Stimulated activated CD4-positive, alpha-beta T cell treated with anti-CD3 and anti-CD28 coated beads, Interleukin-15, amount 100 ng/mL, for 1 hour (primary cell): ENCODE measurements at places on chromosomes 13 and 19.
A peak's percentile ranks its signal among the peaks of the same experiment; 100 is the strongest.

DNA sequence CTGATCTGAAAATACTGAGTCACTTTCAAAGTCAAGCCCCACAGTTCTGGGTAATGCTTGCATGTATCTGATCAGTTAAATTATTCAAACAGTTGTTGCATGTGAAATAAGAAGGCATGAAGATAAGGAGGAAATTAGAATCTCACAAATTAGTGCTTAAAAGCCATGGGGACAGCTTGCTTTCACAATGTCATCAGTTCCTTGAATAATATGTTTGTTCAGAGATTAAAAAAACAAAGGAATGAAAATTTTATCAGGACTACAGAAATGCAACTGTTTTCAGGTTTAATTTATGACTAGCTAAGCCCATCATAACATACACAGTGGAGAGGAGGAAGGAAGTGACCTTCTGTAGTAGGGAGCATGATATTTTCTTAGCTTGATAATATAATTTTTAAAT is 150.1 kb downstream of the OXGR1 start:
- no peak for DNase-seq

DNA sequence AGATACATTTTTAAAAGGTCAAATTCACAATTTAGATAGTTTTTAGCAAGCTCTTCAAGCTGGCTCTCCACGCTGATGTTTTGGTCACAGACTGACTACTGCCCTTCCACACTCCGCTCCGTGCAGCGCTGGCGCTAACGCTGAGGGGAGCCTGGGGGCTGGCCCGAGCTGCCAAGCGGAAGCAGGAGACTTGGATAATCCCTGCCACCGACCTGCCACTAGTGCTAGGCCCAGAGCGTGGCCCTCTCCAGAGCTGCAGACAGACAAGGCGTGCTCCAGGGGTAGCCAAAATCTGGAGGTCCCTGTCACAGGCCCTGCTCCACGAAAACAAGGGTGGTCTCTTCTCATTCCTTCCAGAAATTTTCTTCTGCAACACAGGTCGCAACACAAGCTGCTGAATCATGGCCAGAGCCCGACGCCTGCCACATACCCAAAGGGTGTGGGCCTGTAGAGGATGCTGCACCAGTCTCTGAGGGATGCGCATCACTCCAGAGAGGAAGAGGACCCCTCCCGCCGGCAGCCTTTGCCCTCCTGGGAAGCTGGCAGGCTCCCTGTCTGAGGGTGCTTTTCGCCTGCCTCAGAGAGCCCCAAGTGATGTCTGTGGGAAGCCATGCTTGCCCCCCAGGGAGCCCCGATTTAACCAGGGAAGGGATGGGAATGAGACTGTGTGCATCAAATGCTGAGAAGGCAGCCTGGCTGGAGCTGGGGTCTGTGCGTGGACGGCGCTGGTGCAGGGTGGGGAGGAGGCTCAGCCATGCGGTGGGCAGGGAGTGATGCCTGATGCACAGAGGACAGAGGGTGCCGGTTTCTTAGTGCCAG is 21.6 kb downstream of the CAPS start:
- no peak for DNase-seq

DNA sequence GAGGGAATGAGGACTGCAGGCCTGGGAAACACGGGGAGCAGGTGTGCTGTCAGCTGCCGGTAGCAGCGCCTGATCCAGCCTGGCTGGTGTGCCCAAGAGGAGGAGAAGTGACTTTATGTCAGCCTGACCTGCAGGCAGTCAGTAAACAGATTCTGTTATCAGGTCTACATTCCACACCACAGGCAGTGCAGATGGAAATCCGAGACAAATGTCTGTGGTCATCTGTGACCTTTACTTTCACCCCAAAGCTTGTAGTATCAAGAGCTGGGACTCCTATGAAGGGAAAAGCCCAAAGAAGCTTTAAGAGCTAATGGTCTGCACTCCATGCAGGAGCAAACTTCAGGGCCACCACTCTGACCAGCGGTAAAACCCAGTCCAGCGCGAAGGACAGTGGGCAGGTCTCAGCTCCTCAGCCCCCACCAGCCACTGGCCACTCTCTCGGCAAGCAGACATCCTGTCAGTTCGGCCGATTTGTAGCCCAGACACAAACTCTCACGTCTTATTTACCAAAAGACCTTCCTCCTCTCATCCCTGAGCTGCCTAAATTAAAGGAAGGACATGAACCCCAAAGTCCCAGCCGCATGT is 7.7 kb downstream of the EPS15L1 start:
- DNase-seq = no peak

DNA sequence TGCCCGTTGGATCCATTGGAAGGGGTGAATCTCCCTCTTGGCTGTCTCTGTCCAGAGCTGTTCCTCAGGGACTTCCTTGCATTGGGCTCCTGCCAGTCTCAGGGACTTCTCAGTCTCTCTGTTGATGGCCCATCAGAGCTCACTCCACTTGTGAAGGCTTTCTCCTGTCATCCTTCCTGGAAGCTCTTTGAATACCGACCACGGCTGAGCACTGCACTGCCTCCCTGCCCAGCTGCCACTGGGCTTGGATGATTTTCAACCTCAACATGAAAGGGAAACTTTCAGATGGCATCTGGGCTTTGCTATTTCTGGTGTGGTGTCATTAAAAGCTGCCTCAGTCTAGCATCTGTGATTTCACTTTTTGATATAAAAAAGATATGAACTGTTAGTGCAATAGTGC is 66.1 kb upstream of the ANKRD10 start:
- no peak for DNase-seq

DNA sequence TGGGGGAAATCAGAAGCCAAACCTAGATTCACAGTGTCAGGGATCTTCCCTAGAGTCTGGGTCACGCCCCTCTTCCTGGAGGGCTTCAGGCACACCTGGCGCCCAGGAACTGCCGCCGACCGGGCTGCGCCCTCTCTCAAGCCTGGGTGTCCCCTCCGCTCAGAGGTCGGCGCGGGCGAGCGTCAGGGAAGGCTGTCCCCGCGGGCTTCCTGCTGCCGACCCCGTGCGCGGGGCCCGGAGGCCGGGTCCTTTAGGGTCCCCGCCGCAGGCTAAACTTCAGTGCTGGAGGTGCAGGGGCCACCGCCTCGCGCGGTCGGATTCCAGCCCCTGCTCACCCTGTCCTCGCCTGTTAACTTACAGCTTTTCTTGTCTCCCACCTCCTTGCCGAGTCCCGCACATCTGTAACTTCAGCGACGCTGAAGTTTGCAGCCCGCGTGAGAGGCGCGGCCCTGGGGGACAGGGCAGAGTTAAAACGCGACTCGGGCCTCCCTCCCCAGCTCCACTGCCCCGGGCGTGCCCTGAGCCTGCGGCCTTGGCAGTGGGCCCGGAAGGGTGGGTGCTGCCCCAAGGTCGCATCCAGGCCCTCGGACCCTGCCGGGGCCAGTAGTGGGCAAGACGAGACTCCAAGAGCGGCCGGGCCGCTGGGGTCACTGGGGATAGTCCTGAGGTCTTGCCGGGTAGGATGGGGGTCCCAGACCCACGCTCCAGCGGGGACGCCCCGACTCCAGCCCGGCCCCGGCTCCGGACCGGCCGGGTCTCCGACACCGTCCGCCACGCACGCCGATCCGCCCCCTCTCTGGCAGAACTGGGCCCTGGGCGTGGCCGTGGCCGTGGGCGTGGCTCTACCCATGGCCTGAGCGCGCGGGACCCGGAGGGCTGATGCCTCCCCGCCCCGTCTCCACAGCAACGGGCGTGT is 95.6 kb upstream of the ZNF98 start:
- DNase-seq = no peak

GRCh38 chr13:27425918-27426630 is 1.7 kb downstream of the GTF3A start:
- peak; percentile 35 for DNase-seq

GRCh38 chr19:19230999-19231398 is 19.2 kb downstream of the NCAN start:
- no peak for DNase-seq

- DNase-seq = no peak
Measured at GRCh38 chr13:75458696-75459422, 23.1 kb downstream of the TBC1D4 start.

DNA sequence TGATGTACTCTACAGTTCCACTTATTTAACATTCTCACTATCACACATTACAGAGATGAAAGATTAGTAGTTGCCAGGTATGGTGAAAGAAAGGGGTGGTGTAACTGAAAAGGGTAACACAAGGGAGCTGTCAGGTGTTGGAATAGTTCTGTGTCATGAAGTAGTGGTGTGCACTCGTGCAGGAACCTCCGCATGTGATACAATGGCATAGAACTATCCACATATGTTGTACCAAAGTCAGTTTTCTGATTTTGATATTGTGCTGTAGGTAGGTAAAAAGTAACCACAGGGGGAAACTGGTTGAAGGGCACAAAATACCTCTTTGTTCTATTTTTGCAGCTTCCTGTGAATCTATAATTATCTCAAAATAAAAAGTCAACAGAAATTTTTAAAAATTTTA is 24.4 kb upstream of the RPL21 start:
- DNase-seq = no peak

GRCh38 chr13:35720690-35721554 is 244.4 kb upstream of the MAB21L1 start:
- DNase-seq = no peak

GRCh38 chr13:109881961-109882558 is 95.7 kb upstream of the IRS2 start:
- DNase-seq = no peak

GRCh38 chr19:6092329-6093286 is 17.7 kb downstream of the RFX2 start:
- DNase-seq = no peak

- DNase-seq = no peak
Measured at GRCh38 chr19:15837221-15837731, 21.8 kb upstream of the OR10H1 start.

DNA sequence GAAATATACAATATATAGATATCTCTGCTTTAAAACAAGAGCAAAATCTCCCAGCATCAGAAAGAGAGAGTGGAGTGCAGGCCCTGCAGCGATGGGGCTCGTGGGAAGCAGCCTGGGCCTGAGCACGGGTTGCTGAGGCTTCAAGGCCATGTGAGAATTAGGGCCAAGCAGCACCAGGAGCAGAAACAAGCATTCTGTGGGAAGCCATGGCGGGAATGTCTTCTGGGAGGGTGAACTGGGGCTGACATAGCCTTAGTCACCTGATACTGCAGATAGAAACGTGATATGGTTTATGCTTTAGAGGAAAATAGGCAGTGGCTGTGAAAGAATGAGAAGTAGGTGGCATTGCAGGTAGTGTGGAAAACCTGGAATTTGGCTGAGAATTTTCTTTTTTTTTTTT is 472.3 kb downstream of the IRS2 start:
- DNase-seq = no peak

DNA sequence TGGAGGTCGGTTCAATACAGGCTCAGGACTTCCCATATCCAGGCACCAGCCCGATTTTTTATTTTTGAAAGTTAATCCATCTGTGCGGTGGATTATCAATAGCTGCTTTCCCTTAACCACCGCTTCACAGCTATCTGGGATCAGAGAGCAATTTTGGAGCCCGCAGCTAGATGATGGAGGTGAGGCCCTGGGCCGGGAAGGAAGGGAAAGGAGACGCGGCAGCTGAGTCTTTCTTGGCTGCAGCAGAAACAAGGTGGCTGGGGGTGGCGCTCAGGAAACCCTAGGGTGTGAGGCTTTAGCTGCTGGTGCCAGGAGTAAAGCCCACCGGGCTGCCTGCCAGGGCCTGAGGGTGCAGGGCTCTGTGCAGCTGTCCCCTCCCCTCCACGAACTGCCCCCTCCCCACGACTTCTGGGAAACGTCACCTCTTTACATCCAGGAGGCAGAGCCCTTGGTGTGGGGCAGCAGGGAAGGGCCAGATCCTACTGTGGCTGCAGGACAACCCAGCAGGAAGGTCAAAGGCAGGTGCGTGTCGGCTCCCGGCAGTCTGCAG is 307.0 kb downstream of the ZNF536 start:
- no peak for DNase-seq

DNA sequence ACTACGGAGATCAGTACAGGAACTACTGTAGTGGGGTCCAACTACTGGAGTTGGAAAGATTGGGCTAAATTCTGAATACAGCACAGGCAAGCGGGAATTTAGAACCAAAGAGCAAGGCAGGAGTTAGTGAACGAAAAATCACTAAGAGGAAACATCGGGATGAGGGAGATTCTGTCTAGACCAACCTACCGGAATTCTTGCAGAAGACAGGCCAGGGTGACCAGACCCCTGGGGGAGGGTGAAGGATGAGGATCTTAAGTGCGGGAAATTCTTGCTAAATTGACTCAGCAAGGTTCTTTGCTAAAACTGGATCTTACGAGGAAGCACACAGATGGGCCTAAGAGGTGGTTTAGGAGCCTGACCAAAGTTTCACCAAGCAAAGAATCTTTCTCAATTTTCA is 13.2 kb upstream of the PSPC1 start:
- no peak for DNase-seq

DNA sequence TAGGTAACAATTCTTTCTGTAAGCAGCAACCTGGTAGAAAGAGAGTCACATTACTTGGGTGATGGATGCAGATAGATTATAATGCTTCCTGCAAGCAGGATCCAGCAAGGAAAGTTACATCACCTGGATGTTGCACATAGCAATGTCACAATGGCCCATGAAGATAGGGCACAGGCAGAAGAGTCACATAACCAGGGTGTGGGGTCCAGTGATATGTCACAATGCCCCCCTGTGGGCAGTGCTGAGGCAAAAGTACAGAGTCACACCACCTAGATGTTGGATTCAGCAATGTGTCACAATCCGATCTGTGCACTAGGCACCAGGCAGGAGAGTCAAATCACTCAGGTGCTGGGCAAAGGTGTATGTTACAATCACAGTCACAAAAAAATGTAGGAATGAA is 4.0 kb upstream of the ZNF43 start:
- no peak for DNase-seq

DNA sequence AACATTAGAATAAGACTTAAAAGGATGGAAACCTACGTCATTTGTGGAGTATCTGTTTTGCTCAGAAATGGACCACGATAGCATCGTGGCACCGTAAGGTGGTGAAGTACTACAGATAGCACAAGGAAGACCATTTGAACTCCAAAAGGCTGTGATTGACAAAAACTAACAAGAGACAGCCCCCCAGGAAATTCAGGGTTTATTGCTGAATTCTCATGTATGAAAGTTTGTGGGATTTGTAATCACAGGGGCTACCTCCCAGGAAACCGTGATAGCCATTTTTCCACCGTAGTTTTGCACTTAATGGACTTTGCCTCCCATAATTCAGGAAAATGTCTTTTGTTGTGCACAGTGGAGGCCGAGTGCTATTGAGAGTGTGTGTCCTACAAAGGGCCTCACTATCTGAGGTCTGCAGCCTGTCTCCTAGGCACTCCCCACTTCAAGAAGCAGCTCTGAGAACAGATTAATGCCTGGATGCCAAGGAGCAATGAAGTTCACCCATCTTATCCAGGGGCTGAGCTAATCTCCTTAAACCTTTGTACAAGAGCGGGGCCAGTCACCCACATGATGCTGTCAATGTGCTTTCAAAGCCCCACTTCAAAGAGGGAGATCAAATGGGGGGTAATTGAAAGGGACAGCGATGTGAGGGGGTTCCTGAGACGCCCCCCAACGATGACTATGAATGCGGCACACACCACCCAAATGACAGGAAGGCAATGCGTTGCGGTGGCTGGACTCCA is 182.6 kb downstream of the COL4A1 start:
- no peak for DNase-seq
